NCI-H1694 (cell line): ENCODE measurements at places on chromosomes 2 and 18.

GRCh38 chr2:144597894-144598593 lies 78.1 kb upstream of the ZEB2 start:
- no peak for DNase-seq

- no peak for DNase-seq
Observed at GRCh38 chr2:235144291-235144690, 192.5 kb downstream of the SH3BP4 start.

DNA sequence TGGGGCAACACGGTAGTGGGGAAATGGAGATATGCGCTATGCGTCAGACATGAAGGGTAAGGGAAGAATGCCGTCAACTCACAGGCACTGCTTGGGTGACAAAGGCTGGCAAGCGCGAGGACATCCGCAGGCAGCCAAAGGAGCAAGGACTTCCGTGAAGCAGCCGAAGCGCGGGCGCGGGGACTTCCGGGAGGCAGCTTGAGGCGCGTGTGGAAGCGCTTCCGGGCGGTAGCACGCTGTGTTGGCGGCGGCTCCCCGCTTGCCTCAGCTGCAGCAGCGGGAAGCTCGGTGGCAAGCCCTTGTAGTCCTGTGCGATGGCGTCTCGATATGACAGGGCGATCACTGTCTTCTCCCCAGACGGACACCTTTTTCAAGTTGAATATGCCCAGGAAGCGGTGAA lies at the start of gene PSMA8:
PSMA8 (plus strand) TSS at position 218 of the 400 bp plus-strand sequence; CDS start at position 315, 97 bp downstream.
- DNase-seq, result no peak

GRCh38 chr2:160309585-160309984 lies 109.5 kb upstream of the ITGB6 start:
- no peak for DNase-seq

GRCh38 chr2:236639461-236640235 lies 70.0 kb downstream of the ACKR3 start:
- DNase-seq, result no peak

- no peak for DNase-seq
Observed at GRCh38 chr2:21763501-21763900, 639.7 kb downstream of the TDRD15 start.

- DNase-seq, result no peak
Observed at GRCh38 chr2:27831279-27832050, 58.7 kb downstream of the RBKS start.

DNA sequence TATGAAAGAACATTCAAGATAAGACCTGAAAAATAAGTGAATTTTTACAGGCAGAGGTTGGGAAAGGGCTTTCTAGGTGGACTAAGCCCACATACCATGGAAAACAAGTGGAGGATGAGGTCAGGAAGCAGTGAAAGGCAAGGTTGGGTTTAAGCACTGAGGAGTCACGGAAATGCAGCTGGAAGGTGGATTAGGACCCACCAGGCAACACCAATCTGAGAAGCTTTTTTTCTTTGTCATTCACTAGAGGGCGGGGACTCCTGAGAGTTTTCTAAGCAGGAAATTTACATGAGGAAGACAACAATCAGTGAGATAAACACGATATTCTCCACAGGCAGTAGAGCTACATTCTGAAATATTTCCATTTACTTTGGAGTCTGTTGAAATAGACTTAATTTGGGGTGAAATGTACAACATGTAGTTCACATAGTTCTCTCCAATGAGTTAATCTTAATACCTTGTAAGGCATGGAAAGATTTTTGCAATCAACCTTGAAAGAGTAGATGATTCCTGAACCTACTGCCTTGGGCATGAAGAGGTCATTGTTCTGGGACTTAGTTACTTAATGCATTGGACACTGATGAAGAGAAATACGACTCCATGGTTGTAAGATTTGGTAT lies 40.7 kb downstream of the VIT start:
- no peak for DNase-seq

- no peak for DNase-seq
Observed at GRCh38 chr2:8090748-8091700, 590.8 kb upstream of the ID2 start.

DNA sequence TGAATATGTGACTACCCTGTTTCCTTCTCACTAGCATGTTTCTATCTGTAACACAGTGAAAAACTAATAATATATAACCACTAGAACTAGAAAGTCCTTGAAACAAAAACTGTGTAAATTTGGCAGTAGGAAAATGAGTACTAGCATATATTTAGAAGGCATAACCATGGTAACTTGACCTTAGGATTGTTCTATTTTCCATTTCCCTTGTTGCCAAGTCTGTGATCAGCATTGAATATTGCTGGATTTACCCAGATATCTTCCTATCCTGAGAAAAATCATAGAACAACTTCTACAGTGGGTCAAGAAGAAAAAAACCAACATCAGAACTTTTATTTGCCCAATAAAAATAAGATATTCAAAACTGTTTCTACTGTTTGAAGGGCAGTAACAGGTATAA lies 563.9 kb upstream of the NRXN1 start:
- no peak for DNase-seq

DNA sequence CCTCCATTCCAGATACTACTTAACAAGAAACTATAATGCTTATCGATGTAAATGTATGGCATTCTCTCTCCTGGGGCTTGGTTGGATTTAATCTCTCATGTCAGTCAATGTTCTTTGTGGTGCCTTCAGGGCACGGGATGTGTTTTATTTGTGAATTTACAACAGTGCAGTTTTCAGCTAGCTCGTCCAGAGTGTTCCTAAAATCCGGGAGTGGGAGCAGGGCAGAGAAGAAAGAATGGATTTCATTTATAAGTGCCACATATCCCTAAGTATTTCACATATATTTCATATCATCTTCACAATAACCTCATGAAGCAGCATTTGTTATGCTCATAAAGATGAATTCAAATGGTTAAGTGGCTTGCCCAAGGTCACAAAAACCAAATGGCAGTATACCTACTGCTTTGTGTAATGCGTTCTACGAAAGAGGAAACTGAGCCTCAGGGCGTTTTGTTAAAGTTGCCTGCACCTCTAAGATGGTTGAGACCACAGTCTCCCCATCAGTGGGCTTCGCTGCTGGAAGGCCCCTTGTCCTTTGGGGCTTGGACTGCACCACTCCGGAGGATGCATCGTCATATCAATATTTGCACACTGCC lies 134.7 kb upstream of the MGAT5 start:
- DNase-seq, result no peak

DNA sequence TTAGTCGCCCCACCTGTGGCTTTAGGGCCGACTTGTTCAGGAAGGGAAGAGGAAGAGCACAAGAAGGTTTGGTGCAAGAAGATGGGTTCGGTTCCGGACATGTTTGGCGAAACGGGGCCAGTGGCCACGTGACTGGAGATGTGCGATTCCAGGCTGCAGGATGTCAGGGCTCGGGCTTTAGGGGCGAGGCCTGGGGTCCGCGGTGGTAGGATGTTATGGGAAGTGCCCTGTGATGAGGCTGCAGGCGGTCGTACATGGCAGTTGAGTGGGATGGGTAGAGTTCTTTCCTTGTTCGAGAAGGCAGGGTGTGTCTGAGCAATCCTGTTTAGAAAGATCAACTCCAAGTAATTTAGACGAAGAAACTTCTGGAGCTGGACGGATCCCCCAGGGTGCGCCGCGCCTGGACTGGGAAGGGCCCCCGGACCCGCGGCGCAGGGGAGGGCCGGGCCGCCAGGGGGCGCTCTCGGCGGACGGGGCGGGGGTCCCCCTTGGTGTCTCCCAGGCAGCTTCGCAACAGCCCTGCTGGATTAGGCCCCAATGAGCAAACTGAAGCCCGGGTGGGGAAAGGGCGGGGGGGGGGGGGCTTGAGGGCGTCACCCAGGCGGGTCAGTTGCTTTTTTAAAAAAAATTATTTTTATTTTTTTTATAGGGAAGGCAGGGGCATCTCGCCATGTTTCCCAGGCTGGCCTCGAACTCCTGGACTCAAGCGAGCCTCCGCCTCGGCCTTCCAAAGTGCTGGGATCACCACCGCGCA lies 17.2 kb upstream of the SDC1 start:
- no peak for DNase-seq

DNA sequence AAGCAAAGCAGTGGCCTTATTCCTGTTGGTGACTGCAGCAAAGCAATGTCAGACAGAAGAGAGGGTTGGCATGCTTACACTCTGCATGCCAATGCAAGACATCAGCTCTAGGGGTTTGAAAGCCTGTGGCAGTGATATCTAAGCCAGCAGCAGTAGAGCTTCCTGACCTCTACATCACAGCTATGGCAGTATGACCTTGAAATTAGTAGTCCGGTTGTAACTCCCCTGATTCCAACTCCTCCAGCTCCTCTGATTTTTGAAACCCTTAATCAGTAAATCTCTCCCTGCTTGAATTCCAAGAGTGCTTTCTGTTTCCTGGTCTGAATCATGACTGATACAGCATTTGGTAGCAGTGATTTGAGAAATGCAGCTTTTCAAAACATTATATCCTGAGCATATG lies 60.0 kb upstream of the LRP1B start:
- no peak for DNase-seq

DNA sequence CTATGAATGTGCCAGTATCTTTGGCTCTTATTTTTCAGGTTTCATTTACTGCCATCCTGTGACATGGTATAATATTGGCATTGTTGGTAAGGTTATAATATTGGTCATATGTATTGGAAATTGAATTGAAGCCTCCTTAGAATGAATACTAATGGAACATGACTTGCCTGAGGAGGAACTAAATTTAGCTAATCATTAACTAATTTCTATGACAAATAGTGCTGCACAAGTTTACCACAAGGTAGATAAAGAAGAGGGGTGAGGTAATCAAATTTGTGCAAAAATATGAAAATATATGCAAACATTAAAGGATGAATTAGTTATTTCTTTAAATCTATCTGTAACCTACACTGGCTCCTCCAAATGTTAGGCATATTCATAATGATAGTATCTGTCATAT lies 43.2 kb upstream of the ORC2 start:
- DNase-seq, result no peak

- DNase-seq, result no peak
Observed at GRCh38 chr2:37376421-37377186, 32.2 kb downstream of the QPCT start.
